Spinal cord (tissue), 10 donors: ENCODE measurements at places on chromosomes 12 and 14. TPM values are rescaled to one million over a fixed set of nuclear protein-coding genes. Genes with fewer than 3 reads are reported as not detected.

DNA sequence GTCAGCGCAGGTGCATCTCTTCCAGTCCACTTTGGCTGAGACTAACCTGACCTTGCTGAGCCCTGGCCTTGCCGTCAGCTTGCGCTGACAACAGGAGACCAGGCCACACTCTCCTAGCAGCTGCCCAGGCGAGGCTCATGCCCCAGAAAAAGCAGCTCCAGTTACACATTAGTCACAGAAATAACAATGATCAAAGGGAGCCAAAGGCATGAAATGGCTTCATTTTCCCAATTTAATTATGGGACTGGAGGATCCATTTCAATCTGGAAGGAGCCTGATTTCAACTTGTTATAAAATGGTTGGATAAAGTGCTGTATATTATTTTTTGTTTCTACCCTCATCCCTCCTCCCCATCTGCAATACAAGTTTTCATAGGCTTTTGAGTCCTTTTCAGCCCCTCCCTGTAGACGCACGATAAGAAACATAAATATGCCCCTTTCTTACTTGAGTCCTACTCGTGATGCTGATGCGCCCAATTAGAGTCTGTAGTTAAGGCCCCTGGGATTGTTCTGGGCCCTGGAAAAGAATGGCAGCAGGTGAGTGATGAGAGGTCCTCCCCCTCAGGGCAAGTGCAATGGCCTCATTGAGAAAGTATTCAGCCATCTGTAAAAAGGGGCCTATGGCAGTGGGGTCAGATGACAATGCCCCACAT, 376.0 kb downstream of the C12orf75 start:
- H3K4me1 ChIP-seq = peaks cover 5% of the 10 kb centered on the region
- no peaks in the 10 kb centered on the region for H3K27me3 ChIP-seq
- no peak overlapping the region for H3K27ac ChIP-seq
- no peak overlapping the region for H3K4me3 ChIP-seq
- H3K36me3 ChIP-seq = no peaks in the 10 kb centered on the region
- DNase-seq = no peak

Gene RAB15
- 25.6 TPM for total RNA-seq

Gene CLEC4C
- not detected for total RNA-seq

GRCh38 chr14:94049625-94050023, 23.5 kb downstream of the OTUB2 start:
- peaks cover 41% of the 10 kb centered on the region for H3K4me1 ChIP-seq
- no peaks in the 10 kb centered on the region for H3K27me3 ChIP-seq
- no peak overlapping the region for H3K27ac ChIP-seq
- peaks cover 75% of the 10 kb centered on the region for H3K36me3 ChIP-seq
- no peak overlapping the region for H3K4me3 ChIP-seq

Gene LIN7A
- 12.0 TPM for total RNA-seq

GRCh38 chr14:100534528-100535286, 52.5 kb downstream of the BEGAIN start:
- no peak overlapping the region for H3K27ac ChIP-seq
- H3K36me3 ChIP-seq = peaks cover 61% of the 10 kb centered on the region
- DNase-seq = no peak
- H3K27me3 ChIP-seq = no peaks in the 10 kb centered on the region

Gene SERPINA10
- not detected for total RNA-seq

Gene MYH6
- not detected for total RNA-seq

Gene B3GNT4
- total RNA-seq = 6.0 TPM

DNA sequence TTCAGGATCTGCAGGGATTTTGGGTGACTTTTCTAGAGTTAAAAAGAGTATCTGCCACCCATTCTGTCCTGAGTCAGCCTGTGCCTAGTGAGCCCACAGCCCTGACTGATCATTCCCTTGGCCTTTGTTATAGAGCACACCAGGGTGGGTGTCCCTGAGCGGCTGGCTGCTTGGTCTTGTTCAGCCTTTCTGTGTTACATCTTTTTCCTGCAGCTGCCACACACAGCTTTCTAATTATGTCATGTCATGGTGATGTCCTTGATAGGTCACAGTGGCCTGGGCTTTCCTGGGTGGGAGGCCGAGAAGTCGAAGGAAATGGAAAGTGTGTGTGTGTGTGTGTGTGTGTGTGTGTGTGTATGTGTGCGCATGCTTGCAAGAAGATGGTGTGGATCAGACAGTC, 293.2 kb upstream of the CRY1 start:
- H3K36me3 ChIP-seq = no peaks in the 10 kb centered on the region
- H3K27ac ChIP-seq = no peak overlapping the region
- H3K4me3 ChIP-seq = no peak overlapping the region
- no peaks in the 10 kb centered on the region for H3K27me3 ChIP-seq
- peaks cover 8% of the 10 kb centered on the region for H3K4me1 ChIP-seq

DNA sequence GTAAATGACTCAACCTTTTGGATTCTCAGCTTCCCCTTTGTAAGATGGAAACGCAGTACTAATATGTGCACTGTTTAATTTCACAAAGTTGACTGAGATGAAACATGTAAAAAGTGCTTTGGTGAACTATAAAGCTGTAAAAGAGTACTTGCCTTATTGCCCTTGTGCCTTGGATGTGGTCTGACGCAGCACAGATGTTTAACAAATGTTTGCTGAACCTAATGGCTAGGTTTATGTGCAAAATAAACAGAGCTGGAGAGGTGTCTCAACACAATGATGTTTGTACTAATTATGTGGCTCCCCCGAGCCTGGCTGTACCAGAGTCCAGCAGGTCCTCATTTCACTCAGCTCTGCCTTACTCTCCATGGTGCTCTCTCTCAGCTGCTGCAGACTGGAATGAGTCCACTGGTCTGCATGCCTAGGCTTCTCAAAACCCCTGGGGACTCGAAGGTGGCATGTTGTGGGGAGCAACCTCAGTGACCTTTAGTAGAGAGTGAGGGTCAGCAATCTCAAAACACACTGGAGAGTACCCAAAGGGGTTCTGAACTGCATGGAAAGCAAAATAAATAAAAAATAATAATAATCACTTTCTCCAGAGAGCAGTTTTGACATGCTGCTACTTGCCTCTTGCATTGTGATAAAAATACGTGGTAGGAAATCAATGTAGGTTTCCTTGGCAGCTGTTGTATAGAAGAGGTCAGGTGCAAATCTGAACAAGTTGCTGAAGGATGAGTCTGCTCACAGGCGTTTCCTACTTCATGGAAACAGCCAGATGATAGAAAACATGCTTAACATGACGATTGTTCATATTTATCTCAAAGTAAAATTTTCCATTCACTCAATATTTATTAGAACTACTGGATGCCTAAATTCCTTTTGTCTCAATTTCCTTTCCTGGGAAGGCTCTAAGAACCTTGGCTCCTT, 8.5 kb upstream of the AMIGO2 start:
- H3K27ac ChIP-seq = no peak overlapping the region
- DNase-seq = no peak
- no peaks in the 10 kb centered on the region for H3K36me3 ChIP-seq
- no peaks in the 10 kb centered on the region for H3K27me3 ChIP-seq

Gene KRT83
- total RNA-seq = not detected

DNA sequence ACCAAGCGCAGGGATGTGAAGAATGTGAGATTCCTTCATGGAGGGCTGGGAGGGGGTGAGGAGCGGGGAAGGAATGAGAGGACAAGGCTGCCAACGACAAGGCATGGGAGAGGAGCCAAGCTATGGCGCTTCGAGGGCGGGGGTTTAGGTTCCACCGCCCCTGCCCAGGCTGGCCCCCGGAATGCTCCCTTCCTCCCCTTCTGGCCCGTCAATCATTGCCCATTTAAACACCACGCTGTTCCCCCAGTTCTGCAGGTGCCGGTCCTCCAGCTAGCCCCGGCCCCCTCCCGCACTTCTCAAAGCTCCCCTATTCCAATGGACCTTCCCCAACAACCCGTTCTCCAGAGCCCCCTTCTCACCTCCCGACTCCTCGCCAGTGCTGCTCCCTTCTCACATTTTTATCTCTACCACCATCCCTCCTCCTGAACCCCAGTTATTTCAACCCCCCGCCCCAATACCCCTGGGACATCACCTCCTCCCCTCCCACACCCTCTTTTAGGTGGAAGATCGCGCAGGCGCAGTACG, 428 bp downstream of the RNF41 start:
- peak overlapping the region; percentile 96 for H3K4me3 ChIP-seq
- H3K27ac ChIP-seq = peak overlapping the region; percentile 100
- no peaks in the 10 kb centered on the region for H3K27me3 ChIP-seq
- H3K36me3 ChIP-seq = peaks cover 18% of the 10 kb centered on the region
- peak; percentile 85 for DNase-seq

DNA sequence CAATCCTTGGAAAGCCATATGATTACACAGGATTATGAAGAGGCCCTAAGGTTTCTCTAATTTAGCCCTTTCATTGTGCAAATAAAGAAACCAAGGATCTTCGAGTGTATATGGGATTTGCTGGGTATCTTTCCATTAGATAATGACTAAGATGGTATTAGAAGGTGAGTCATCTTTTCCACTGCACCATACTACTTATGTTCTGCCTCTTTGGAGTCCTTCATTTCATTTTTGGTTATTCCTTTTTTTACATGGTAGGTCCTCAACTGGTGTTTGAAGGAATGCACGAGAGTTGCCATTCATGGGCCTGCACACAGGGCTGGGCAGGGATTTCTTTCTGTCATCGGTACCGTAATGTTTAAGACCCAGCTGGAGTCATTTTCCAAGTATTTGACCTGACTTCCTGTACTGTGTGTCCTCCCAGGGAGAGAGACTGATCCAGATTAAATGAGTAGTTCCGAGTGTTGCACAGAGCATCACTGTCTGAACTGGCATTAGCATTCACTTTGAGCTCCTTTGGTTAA, 85.7 kb downstream of the BORCS5 start:
- H3K27me3 ChIP-seq = no peaks in the 10 kb centered on the region
- peaks cover 7% of the 10 kb centered on the region for H3K4me1 ChIP-seq
- no peaks in the 10 kb centered on the region for H3K36me3 ChIP-seq
- no peak overlapping the region for H3K27ac ChIP-seq

Gene SLC16A7
- 34.8 TPM for total RNA-seq

DNA sequence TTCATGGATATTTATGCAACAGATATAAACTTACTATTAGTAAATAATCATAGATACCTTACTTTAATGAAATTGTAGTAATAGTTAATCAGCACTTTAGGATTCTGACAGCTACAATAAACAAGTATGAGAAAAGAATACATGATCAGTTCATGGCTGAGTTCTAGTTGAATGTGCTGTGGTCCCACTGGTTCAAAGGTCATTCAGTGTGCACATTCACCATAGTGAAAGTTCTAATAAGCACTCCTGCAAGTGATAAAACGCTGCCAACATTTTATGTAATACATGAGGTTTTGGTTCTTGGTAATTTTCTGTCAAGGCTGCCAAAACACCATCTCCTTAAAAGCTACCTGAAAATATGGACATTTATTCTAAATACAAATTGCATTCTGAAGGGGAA, 92.6 kb downstream of the NUMB start:
- H3K4me3 ChIP-seq = no peak overlapping the region
- no peak overlapping the region for H3K27ac ChIP-seq
- DNase-seq = no peak
- no peaks in the 10 kb centered on the region for H3K36me3 ChIP-seq
- no peaks in the 10 kb centered on the region for H3K27me3 ChIP-seq

Gene USP44
- total RNA-seq = 1.3 TPM

GRCh38 chr14:90096566-90096965, 34.8 kb downstream of the KCNK13 start:
- no peaks in the 10 kb centered on the region for H3K4me1 ChIP-seq
- no peak overlapping the region for H3K27ac ChIP-seq
- H3K27me3 ChIP-seq = no peaks in the 10 kb centered on the region
- no peak overlapping the region for H3K4me3 ChIP-seq
- no peaks in the 10 kb centered on the region for H3K36me3 ChIP-seq

DNA sequence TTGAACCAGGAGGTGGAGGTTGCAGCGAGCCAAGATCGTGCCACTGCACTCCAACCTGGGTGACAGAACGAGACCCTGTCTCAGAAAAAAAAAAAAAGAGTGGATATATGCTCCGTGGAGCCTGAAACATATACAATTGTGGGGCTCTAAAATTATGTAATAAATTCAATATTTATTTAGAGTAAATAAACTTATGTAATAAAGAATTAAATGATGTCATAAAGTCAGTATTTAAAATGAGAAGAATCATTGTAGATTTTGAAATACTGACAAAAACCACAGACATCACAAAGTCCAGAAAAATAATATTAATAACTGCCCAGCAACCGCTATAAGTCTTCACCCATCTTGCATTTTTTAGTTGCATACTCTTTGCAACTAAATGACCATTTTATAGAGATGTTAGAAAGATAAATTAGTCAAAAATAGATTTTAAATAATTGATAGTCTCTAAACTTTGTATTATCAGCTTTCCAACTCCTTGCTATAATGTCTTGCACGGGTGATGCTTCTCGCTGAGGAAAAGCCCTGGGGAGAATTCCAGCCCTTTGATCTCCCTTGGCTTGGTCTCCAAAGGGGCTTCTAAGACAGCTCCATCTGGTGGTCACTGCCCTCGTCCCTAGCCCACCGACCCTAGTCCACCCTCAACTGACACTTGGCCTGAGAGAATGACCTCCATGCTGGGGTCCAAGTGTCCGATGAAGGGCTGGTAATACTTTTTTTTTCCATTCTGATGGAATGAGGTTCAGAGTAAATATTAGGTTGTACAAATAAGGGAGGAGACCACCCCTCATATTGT, 7.9 kb upstream of the TMBIM6 start:
- H3K27me3 ChIP-seq = no peaks in the 10 kb centered on the region
- H3K27ac ChIP-seq = no peak overlapping the region
- DNase-seq = no peak
- H3K4me3 ChIP-seq = no peak overlapping the region
- H3K36me3 ChIP-seq = no peaks in the 10 kb centered on the region

- no peak for DNase-seq
- H3K4me1 ChIP-seq = peaks cover 2% of the 10 kb centered on the region
- H3K27ac ChIP-seq = peak overlapping the region; percentile 75
- H3K4me3 ChIP-seq = no peak overlapping the region
- no peaks in the 10 kb centered on the region for H3K27me3 ChIP-seq
Observed at GRCh38 chr12:75706786-75707605, 195.6 kb upstream of the KRR1 start.

GRCh38 chr12:79156846-79157463, 292.4 kb downstream of the SYT1 start:
- no peak overlapping the region for H3K4me3 ChIP-seq
- no peaks in the 10 kb centered on the region for H3K4me1 ChIP-seq
- no peak overlapping the region for H3K27ac ChIP-seq
- no peaks in the 10 kb centered on the region for H3K36me3 ChIP-seq
- DNase-seq = no peak
- no peaks in the 10 kb centered on the region for H3K27me3 ChIP-seq
